Left colon (tissue), 2 donors: ENCODE measurements at places on chromosomes 13 and 19. TPM values are rescaled to one million over a fixed set of nuclear protein-coding genes. Genes with fewer than 3 reads are reported as not detected.

The KLF1 gene
- not detected for total RNA-seq

The ZNF699 gene
- total RNA-seq = 4.3 TPM

The ZNF829 gene
- 1.3 TPM for total RNA-seq

The JAK3 gene
- 2.7 TPM for total RNA-seq

The NCCRP1 gene
- total RNA-seq = not detected

DNA sequence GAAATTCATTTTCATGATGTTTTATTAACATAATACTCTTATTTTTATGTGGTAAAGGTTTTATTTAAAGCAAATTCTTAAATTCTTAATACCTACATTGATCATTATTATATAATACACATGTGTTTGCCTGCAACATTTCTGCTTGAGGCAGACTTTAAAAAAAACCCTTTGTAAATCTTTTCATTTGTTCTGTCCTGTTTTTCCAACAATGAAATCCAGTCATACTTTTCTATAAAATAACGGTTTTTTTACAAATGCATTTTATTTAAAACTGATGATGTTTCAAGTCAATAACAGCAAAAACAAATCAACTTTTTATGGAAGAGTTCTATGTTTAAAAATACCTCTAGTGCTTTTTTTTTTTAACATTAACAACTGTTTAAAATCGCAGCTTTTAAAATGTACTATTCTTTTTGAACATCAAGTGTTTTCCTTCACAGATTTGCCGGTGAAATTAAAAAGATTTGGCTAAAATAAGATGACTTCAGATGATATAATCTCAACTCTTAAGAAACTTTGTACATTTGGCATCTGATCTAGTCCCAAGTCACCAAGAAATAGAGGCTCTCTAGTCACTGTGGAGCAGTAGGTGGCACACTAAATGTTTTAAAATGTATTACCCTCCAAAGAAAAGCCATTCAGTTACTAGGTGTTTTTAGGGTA, 5.1 kb downstream of the POU4F1 start:
- DNase-seq = no peak

DNA sequence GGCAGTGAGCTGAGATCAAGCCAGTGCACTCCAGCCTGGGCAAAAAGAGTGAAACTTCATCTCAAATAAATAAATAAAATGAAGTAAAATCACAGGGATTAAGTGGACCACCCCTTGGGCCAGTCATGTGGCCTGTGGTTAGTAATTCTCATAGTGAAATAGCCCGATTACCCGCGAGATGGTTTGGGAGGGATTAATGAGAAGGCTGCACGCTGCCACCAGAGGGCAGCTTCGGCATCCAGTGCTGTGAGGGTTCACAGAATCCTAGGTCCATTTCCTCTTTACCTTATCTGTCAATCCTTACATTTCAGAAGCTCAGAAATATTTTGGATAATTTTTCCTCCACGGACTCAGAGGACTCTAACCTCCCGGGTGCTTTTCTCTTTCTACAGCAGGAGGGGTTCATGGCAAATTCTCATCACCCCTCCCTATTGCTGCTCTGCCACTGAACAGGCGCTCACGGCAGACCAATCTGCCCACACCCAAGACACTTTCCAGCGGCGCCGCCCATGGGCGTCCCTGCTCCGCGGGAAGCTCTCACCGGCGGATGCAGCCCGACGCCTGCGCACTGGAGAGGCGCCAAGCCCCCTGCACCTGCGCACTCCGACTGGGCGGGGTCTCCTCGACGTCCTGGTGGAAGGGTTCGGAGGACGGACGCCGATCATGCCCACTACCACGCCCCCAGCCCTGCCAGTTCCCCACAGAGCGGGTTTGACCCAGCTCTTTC, 11.0 kb downstream of the ZNF835 start:
- no peak for DNase-seq

- DNase-seq = no peak
Measured at GRCh38 chr19:11848200-11848593, 329 bp upstream of the ZNF439 start.

DNA sequence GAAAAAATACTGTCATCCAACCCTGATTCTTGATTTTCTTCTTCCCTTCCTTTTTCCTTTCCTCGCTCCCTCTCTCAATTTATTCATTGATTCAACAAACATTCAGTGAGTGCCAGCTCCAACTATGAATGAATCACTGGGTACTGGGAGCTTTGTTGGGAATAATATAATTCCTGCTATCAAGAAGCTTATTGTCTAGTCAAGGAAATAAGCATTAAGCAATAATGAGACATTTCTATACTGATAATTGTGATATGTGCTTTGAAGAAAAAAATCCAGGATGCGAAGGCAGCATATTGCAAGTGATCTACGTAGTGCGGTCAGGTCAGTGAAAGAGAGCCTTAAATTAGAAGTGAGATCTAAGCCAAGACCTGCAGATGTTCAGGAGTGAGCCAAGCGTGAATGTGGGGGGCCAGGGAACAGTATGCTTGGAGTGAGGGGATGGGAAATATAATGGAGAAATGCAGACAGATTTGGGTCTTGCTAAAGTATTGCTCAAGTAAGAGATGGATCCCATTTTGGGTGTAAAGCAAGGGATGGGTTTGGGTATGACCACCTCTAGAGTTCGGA, 253.5 kb downstream of the LHFPL6 start:
- DNase-seq = no peak

DNA sequence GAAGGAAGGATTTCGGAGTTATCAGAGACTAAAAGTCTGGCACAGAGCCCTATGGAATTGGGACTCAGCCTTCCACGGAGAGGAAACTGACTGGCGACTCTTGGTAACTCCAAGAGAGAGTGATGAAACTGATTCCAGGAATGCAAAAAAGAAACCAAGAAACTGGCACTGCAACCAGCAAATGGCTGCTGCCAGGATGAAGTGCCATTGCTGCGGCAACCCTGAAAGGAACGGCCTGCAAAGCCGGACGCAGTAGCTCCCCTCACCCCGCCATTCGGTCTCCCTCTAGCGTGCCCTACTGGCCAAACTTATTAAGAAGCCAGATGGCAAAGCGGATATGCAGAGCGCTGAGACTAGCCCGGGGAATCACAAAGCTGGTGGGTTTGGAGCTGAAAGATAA, 236.0 kb downstream of the PCDH9 start:
- DNase-seq = no peak

- peak; percentile 68 for DNase-seq
Measured at GRCh38 chr13:46184277-46184699, 2.3 kb upstream of the LCP1 start.

DNA sequence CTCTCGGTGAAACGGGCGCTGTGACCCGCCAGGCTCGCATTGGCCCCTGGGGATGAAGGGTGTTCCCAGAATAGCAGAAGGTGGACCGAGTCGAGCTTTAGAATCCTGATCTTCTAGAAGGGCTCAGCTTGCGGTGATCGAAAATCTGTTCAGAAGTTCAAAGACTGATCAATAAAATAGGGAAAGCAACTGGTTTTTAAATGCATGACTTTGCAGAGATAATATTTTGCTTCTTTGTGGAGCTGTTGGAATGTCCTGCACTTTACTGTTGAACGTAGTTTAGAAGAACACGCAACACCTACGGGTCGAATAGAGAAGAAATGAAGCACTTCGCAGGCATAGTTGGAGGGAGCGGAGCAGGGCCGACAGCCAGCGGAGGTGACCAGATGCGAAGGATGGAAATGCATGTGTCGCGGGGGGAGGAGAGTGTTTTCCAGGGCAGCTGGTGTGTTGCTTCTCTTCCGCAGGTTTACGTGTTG, 766 bp downstream of the CEBPG start:
- DNase-seq = no peak
